AG09319 (cell line): ENCODE measurements at places on chromosomes 3 and 15.

DNA sequence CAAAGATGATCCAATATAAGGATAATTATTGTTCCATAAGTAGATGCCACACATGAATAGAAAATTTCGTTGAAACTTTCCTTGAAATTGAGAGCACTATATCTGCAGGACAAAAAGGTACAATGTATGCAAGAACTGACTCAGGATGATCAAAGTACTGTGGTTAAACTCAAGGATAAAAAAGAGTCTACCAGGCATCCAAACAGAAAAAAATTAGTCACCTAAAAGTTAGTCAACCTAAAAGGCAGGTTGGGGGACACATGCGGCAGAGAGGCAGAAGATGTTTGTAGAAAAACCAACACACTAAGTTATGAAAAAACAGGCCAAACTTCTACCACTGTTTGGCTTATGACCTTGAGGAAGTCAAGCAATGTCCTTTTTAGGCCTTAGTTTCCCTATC is 68.7 kb downstream of the GSK3B start:
- no peak for DNase-seq

DNA sequence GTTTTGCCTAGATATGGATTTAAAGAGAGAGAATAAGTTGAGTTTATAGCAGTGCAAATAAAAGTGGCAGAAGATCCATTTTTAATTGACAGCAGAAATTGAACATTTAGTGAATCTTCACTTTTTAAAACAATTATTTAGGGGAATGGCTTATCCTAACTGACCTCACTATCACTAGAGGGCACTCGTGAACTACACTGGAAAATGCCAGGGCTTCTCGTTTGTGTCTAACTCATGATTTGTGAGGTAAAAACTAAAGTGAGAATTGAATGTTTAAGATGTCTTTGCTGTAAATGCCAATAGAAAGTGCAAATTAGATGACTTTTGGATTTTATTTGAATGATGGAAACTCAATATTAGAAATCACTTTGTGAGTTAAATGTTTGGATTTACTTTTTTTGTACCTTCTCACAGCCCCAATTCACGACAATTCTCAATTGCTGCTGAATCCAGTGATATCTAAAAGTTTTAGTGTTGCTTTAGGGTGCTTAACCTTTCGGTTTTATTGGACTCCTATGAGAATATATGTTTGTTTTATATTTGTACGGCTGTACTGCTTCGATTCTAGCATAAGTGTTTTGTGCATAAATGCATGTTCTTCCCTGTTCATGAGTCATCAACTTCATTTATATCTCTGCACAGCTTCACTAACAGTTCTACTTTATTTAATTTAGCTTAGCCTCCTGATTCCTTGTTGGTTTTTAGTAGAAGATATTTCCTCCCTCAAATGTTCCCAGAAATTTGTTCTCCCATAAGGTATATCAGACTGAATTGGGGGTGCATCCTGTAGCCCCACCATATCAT is 462.1 kb downstream of the MFSD1 start:
- DNase-seq = no peak

DNA sequence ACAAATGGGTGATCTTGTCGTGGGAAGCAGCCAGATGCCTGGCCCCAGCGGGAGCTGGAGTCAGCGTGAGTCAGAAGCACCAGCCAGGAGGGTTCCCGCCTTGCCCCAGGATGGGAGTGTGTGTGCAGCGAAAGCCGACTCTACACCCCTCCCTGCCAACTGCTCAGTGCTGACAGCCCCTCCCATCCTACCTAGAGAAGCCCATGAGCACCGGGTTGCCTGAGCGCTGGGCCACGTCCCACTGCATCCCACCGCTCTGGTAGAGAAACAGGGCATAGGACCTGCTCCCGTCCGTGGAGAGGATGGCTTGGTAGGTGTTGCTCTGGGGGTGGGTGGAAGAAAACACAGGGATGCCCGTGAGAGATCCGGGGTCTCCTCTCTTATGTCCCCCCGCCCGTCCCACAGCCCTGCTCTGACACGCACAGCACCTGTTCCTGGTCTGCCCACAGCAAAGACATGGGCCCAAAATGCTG is 42.9 kb downstream of the MUC4 start:
- no peak for DNase-seq

- no peak for DNase-seq
These were observed 127.4 kb downstream of the EDEM1 start for GRCh38 chr3:5314897-5315296.

GRCh38 chr3:20760981-20761380 is 575.0 kb upstream of the SGO1 start:
- no peak for DNase-seq

DNA sequence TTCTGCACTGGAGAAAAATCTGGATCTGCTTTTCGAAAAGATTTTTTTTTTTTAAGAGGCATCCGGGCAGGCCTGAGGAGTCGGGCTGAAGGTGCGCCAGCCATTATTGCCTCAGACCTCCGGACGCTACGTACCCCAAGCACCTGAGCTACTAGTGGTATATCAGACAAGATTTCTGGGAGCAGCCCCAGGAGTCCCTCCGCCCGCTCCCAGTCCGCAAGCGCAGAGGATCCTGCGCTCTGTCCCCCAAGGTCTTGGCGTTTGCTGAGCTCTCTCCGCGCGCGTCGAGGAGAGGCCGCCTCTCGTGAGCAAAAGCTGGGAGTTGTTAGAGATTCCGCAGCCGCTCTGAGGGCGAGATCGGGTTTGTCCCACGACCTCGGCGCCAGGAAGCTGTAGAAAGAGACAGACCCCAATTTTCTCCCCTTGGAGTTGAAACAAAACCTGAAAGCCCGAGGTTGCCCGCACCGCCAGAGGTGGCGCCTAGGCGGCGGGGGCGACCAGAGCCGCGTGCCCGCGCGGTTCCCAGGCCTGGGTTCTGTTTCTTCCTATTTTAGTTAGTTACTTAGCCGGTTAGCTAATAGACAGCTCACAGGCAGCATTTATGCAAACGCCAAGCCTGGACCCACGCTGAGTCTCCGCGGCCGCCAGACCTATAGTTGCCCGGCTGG is 72.5 kb upstream of the POLG start:
- no peak for DNase-seq

- DNase-seq = no peak
These were observed 70.1 kb upstream of the MBNL1 start for GRCh38 chr3:152198665-152199064.

- no peak for DNase-seq
These were observed 131.6 kb downstream of the STAC start for GRCh38 chr3:36511791-36512486.

DNA sequence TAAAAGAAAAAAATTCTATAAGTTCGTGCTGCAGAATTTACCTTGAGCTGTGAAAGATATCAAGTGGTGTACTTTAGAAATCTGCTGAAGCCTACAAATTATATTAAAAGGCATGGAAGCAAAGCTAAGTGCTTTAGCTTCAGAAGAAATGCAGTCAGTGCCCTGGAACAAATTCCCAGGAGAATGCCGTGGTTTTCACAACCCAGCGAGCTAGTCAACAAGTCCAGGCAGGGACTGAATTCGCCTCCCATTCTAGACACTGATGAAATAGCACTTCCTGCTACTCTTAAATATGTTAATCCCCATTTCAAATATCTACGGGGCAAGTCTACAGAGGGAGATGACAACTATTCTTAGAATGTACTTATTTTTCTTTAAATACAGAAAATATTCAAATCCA is 326.4 kb upstream of the IGF1R start:
- no peak for DNase-seq

- DNase-seq = no peak
These were observed 242.8 kb upstream of the UBE2E2 start for GRCh38 chr3:22960105-22960984.

DNA sequence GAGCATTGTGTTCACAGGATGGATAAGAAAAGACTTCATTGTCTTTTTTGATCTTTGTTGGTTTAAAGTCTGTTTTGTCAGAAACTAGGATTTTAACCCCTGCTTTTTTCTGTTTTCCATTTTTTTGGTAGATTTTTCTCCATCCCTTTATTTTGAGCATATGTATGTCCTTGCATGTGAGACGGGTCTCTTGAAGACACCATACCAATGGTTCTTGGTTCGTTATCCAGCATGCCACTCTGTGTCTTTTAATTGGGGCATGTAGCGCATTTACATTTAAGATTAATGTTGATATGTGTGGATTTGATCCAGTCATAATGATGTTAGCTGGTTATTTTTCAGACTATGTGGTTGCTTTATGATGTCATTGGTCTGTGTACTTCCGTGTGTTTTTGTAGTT is 687.0 kb downstream of the NAALADL2 start:
- no peak for DNase-seq

DNA sequence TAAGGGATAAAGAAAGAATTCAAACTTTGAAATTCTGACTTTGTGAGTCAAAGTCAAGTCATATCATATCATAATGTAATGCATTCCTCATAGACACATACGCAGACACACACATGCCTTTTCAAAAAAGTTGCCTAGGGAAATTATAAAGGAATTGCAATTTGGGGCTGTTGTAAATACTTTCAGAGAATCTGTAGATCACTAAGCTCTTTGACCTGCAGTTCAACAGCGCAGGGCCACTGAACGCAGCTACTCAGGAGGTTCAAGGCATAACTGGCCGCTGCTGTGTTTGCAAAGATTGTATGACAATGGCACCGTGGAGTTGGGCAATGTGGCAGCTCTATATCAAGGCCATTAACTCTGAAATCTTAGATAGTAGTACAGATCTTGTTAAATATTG is 188.4 kb upstream of the THRB start:
- DNase-seq = no peak

GRCh38 chr3:179452872-179453271 is 1.6 kb upstream of the GNB4 start:
- DNase-seq = no peak

GRCh38 chr15:74136540-74136813 is 6.1 kb downstream of the ISLR2 start:
- DNase-seq = no peak

GRCh38 chr3:51340013-51340829 is 44.9 kb upstream of the MANF start:
- peak; percentile 73 for DNase-seq

- DNase-seq = no peak
These were observed 649 bp upstream of the PLOD2 start for GRCh38 chr3:146161663-146162002.

- DNase-seq = no peak
These were observed 22.2 kb downstream of the SEMA3G start for GRCh38 chr3:52422669-52423068.

- DNase-seq = no peak
These were observed 10.2 kb downstream of the SNRK start for GRCh38 chr3:43296565-43296964.

DNA sequence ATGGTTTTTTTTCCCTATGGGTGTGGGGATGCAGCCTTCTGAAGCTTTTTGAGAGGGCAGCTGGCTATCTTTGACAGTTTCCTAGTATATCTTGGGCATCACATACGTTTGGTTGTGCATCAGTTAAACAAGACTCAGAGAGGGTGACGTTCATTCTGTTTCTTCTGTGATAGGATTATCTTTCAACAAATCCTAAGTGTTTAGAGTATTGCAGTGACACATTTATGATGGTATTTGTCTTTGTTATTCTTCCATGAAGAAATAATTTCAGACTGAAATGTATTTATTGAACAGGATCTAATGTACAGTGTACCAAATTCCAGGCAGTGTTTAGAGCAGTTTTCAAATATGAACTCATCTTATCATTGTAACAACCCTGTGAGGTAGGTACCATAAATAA is 114.4 kb downstream of the PLCL2 start:
- DNase-seq = no peak

DNA sequence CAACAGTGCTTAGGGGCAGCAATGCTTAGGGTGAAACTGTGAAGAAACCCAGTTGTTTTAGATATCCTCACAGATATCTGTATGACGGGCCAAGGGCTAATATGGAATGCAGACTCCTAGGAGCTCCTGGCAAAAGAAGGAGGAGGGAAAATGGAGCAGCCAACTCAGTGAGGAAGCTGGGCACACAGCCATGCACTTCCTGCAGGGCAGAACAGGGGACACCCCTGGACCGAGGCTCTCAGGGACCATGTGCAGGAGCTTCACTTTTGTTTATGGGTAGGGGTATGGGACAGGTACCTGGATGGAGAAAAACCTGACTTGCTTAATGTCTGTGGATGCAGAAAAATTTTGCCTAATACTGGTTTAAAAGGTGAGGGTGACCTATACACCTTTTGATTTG is 20.2 kb downstream of the NIPA1 start:
- no peak for DNase-seq

- DNase-seq = no peak
These were observed 38.7 kb downstream of the GJD2 start for GRCh38 chr15:34716111-34716510.

- no peak for DNase-seq
These were observed 48.7 kb downstream of the FOXB1 start for GRCh38 chr15:60052796-60053195.

GRCh38 chr15:45795440-45796069 is 160.7 kb downstream of the SQOR start:
- no peak for DNase-seq

DNA sequence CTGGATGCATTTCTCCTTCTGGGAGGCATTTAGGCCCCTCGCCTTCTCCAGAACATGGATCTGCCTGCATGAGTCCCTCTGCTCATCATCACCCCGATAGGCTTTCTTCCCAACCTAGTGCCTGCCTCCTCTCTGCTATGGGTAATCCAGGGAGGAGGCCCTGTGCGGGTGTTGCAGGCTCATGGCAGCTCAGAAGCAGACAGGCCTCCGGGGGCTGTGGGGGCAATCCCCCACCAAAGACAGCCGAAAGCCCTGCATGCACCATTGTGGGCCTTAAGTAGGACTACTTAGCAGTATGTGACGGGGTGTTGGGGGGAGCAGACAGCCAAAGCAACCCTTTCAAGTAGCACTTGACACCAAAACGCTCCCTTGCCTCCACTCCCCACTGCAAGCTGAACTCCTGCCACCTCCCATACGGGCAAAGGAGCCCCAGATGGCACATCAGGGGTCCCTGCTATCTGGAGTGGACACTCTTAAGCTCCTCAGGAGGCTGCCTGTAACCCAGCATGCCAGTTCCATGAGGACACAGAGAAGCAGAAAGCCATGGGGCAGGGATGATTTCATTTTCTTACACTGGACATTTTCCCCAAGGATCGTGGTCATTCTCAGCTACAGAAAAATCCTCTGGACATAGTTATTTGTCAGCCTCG is 98.8 kb upstream of the HACD2 start:
- DNase-seq = no peak

GRCh38 chr15:43449981-43450380 is 43.0 kb downstream of the TP53BP1 start:
- no peak for DNase-seq
